ENCODE measurements at places on chromosomes 13 and 19.

- no peak for DNase-seq
These were observed 313.4 kb upstream of the TMTC4 start for GRCh38 chr13:100987948-100988347.

- DNase-seq: no peak
These were observed 286.7 kb upstream of the MAB21L1 start for GRCh38 chr13:35763060-35763781.

DNA sequence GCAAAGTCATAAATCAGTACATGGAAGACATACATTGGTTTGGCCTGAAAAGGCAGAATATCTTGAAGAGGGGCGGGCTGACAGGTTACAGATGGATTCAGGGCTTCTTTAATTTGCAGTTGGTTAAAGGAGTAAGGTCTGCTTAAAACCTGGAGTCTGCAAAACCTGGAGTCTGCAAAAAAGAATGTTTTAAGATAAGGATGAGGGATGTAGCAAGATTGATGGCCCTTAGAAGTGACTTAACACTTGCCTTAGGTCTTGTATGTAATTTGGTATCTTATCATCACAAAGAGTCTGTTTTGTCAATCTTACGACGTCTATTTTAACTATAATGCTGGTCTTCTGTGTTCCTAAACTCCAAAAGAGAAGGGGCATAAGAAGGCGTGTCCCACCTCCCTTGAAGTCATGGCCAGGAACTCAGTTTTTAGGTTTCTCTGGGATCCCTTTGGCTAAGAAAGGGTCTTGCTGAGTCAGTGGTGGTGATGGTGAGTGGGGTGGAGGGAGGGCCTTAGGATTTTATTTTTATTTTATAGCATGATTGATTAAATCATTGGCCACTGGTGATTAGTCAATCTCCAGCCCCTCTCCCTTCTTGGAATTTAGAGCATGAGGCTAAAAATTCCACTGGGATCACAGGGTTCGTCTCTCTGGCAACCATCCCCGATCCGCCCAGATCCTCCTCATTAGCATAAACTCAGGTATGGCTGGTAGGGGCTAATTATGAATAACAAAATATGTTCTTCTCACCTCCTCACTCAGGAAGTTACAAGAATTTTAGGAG lies 10.1 kb upstream of the HAS1 start:
- no peak for DNase-seq

- peak; percentile 51 for DNase-seq
These were observed 169.6 kb upstream of the GPR12 start for GRCh38 chr13:26929971-26930730.

DNA sequence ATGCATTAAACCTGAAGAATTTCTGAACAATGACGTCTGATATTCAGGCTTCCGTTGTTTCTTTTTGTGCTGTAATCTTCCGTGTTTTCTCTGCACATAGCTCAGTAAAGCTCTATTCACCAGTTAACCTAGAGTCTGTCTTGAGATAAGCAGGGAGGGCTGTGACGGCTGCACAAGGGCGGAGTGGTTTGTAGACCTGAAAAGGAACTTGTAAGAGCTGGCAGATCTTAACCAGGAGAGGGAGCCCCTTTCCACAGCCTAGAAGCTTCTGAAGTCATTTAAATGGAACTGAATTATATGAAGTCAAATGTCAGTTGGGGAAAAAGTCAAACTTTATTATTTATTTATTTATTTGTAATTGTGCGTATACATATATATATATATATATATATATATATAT lies 27.5 kb downstream of the DPRX start:
- DNase-seq: no peak

GRCh38 chr19:13917888-13918406 lies 11.9 kb downstream of the CC2D1A start:
- DNase-seq: no peak

GRCh38 chr19:28501976-28502375 lies 711.0 kb downstream of the UQCRFS1 start:
- no peak for DNase-seq

GRCh38 chr19:531009-531752 lies 379 bp upstream of the CDC34 start:
- DNase-seq: no peak

DNA sequence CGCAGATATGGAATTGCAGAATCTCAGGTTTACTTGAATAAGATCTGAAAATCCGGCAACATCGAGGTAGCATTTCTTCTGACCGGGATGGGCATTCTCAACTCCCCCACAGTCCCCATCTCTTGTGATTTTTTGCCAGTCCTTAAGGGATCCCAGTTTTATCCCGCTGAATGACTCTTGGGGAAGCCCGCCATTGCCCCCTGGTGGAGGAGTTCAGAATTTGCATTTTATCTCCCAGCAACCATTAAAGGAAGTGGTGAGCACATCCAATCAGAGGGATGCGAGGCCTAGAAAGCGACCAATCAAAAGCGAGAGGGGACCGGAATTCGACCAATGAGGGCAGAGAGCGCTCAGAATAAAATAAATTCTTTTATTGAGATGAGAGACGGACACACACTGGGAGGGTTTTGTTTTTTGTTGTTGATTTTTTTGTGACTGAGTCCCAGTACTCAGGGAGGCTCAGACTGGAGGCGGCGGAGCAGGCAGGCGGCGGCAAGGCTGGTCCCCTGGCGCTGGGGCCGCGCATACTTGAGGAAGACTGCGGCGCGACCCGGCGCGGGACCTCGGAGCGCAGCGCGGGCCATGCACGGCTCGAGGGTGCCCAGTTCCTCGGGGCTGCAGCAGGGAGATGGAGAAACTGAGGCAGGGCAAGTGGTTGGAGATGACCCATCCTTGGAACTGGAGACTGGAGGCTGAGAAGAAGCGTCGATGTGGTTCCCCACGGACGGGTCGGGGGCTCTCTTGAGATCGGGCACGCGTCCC lies 3.9 kb upstream of the TTC9B start:
- DNase-seq: peak; percentile 36

DNA sequence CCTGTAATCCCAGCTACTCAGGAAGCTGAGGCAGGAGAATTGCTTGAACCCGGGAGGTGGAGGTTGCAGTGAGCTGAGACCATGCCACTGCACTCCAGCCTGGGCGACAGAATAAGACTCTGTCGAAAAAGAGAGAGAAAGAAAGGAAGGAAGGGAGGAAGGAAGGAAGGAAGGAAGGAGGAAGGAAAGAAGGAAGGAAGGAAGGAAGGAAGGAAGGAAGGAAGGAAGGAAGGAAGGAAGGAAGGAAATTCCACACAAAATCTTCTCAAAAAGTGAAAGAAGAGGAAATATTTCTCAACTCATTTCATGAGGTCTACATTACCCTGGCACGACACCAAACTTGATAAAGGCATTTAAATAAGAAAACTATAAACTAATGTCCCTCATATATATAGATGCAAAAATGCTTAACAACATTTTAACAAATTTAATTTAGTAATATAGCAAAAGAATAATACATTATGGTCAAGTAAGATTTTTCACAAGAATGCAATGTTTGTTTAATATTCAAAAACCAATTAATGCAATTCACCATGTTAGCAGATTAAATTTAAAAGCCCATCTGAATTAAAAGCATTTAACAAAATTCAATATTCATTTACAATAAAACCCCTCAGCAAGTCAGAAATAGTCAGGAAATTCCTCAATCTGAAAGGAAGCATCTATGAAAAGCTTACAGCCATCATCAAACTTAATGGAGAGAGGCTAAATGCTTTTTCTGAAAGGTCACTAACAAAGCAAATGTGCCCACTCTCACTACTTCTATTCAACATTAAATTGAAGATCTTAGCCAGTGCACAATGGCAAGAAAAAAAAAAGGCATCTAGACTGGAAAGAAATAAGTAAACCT lies 12.0 kb upstream of the CPB2 start:
- DNase-seq: no peak

DNA sequence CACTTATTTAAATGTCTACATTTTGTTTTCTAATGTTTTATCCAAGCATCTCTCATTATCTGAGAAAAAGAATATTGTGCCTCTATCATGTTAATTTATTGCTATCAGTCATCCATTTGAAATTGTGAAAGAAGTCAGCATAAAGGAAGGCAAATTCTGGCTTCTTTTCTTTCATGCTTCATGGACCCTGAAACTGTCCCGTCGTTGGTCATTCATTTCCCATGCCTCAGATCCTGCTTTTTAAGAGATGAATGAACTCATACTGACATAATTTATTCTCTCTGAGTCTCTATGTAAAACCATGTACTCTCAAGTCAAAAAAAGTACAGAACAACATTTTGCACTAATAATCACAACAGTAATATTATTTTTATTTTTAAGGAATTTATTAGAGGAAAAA lies 2512.0 kb downstream of the PCDH9 start:
- no peak for DNase-seq

- DNase-seq: no peak
These were observed 10.9 kb downstream of the TIMM13 start for GRCh38 chr19:2416321-2417097.

GRCh38 chr19:14370169-14370939 lies 10.9 kb upstream of the ADGRE5 start:
- no peak for DNase-seq

DNA sequence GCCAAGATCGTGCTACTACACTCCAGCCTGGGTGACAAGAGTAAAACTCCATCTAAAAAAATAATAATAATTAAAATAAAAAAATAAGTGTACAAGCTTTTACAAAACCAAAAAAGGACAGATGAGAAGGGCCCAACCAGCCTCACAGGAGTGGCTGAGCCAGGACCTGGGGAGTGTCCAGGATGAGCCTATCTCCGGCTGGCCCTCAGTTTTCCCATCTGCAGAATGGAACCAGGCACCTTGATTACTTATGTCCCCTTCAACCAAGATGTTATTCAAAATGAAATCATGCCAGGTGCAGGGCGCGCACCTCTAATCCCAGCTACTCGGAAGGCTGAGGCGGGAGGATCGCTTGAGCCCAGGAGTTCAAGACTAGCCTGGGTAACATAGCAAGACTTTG lies 9.5 kb upstream of the IFI30 start:
- no peak for DNase-seq

DNA sequence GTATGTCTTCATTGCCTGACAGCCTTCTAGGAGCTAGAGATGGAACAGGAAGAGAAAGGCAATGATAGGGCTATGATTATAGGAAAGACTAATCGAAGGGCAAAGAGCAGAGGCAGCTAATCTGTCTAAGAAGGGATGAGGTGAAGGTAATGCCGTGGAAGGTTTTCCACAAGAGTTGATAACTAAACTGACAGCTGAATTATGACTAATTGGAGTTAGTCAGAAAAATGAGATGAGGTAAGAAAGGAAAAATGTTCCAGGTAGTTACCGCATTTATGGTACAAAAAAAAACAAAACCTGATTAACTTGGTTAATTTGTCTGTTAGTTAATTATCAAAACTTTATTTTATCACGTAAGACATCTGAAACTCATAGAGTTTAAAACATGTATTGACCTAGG lies 260.3 kb downstream of the SLITRK6 start:
- no peak for DNase-seq

DNA sequence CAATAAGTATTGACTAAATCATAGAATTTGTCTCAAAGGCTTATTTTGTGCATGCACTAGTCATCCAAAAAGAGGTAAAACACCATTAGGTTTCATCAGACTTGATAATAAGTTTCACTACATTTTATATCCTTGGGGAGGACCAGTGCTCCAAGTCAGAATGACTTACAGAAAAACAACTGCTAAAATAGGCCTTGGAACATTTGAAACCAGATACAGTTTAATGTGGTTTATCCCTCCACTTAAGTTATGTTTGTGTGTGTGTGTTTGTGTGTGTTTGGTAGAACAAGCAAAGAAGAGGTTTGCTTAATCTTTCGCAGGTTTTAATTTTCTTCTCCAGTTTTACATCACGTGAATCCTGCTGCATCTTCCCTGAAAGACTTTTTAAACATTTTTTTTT lies 570.9 kb downstream of the PCDH9 start:
- DNase-seq: no peak

GRCh38 chr13:35835989-35836388 lies 295.2 kb downstream of the DCLK1 start:
- no peak for DNase-seq

- no peak for DNase-seq
These were observed 4.1 kb downstream of the KLK2 start for GRCh38 chr19:50877338-50877737.

DNA sequence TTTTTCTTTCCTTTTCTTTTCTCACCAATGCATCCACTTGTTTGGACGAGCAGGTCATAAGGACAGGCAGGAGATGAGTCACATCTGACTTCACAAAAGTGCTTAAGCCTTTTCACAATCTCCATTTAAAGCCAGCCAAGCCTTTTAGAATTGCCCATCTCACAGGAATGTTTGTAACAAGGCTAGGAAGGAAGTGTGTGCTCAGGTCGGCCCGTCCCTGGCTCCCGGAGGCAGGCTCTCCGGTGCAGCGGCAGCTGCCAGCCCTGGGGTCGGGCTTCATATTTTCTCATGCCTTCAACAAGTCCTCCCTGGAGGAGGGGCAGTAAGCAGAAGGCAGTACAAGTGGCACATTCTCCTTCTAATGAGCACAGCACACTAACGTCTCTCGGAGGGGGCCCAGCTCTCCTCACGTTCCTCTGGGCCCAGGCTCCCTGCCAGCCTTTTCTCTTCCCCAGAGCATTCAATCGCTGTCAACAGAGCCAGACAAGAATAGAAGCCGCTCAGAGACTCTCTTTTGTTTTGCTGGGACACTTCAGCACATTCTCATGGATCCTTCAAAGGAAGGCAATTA lies 180.5 kb downstream of the COL4A1 start:
- DNase-seq: no peak

DNA sequence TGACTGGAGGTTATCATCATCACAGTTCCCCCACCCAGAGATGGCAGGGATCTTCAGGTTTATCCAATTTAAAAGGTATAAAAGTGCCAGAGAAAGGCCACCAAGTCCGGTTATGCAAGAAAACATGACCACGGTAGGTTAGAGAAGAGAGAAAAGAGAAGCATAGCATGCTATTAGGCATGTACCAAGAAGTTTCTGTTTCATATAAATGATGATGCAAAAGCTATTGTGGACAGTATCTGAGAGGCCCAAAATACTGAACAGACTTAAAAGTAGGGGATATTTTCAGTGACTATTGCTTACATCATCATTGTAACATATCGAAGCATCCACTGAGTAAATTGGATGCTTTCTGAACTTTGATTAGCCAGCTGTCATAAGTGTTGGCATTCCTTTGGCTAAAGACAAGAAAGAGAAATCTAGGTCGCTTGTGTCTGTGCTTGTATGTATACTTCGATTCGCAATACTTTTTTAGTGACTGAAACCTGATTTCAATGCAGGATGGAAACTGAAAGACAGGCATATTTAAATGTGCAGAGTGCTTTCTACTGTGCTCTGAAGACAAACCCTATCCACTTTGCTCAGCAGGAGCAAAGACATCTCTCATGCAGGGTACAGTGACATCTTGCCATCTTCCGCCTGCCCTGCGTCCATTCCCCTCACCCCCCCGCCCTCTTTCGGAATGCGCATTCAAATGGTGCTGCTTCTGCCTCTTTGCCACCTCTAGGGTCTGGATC lies 180.3 kb downstream of the SHISA2 start:
- no peak for DNase-seq
